ENCODE measurements at places on chromosomes 3 and 15.

DNA sequence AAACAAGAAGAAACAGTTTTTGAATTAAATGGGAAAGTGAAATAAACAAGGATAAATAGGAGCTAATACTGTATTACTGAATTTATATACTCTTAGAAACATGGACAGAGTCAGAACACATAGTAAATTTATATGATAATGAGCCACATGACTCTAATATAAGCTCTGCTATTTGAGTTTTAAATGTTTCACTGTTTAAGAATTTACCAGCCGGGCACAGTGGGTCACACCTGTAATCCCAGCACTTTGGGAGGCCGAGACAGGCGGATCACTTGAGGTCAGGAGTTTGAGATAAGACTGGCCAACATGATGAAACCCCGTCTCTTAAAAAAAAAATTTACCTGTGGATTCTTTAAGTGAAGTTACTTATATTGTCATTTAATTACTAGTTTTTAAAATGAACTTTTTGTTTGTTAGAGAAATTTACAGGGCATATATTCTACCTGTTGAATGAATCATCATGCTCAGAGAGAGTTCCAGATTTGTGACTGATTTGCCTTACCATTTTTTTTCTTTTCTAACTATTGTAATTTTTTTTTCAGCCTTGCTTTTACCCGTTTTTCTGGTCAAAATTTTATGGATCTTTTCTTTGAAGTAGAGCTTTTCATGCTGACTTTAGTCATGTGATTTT, 125.7 kb downstream of the TCF12 start:
- DNase-seq, result no peak

- DNase-seq, result no peak
Observed at GRCh38 chr3:123318374-123318773, 116.6 kb downstream of the SEC22A start.

DNA sequence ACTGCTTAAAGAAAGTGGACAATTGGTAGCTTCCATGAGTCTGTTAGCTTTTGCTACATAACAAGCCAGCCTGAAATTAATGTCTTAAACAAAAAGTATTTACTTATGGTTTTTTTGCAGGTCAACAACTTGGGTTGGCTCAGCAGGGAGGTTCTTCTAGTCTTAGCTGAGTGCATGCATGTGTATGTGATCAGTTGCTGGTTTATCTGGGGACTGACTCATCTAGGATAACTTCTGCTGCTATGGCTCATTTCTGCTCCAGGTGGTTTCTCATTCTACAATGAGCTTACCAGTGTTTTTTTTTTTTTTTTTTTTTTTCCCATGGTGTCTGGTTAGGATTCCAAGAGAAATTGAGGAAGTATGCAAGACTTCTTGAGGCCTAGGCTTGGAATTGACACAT, 244.7 kb downstream of the NSUN3 start:
- DNase-seq, result no peak

DNA sequence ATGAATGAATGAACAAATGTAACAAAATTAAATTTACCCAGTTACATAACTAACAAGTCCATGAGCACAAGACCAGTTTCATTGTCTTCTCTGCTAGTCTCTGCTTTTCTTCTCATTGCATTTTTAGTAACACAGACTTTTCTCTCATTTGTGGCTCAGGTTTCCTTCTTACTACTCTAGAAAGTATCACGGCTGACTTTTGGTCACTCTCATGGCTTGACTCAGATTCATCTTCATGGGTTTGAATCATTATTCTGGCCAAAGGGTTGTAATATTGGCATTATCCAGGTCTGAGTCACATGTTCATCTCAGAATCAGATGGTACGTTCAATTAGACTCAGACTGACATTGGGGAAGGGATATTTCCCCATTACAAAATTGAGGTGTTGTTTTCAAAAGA, 121.5 kb upstream of the SATB1 start:
- no peak for DNase-seq

DNA sequence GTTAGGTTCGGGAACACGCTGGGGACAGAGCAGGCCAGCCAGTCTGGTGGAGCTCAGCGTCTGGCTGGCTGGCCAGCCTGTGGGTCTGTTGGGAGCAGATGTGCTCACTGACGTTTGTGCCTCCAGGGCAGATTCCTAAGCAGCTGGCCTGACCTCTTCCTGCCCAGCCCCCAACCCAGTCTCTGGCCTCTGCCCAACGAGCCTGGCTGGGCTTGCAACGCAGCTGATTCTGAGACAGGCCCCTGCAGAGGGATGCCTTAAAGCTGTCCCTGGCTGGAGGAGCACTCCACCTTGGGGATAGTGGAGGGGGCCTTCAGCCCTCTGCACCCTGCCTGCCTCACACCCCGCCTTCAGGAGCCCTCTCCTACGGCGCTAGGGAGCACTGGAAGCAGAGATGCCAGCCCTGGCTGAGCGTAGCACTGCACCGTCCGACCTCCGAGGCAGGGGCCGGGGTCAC, 46.0 kb downstream of the KLF13 start:
- DNase-seq, result no peak

DNA sequence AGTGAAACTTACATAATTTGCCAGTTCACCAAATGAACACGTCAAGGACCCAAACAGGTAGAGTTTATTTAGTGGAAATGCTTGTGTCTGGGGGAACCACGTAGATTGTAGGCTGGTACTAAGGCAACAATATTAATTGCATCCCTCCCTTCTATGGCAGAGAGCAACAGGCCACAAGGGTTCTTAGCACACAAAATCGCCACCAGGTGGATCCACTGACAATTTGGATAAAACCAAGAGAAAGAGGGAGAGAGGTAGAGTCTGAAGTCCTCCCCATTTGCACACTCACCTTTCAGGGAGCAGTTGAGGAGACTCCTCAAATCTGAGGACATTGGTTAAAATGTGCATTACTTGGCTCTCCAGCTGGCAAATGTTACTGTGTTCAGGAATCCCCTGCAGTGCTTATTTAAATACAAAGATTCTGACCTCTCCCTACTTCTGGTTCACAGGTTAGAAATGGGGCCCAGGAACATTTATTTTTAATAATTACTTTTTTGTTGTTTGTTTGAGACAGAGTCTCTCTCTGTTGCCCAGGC, 181.0 kb upstream of the FEZF2 start:
- DNase-seq, result no peak

Measured in effector memory CD4-positive, alpha-beta T cell (primary cell).